Hematopoietic multipotent progenitor cell treated with erythropoietin and hydrocortisone succinate and interleukin-3 and kit ligand, for 4 days (in vitro differentiated cells): ENCODE measurements at places on chromosomes 6 and 20.

DNA sequence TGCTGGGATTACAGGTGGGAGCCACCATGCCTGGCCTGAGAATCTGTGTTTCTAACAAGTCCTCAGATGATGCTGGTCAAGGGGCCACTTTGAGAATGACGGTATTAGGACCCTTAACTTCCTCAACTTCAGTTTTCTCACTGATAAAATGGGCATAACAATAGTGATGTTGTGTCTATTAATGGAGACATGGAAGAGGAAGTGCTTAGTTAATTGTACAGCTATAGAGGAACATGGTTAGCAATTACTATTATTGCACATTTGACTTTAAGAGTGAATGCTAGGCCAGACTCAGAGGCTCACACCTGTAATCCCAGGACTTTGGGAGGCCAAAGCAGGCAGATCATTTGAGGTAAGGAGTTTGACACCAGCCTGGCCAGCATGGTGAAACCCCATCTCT, 12.7 kb downstream of the DPPA5 start:
- DNase-seq: no peak

DNA sequence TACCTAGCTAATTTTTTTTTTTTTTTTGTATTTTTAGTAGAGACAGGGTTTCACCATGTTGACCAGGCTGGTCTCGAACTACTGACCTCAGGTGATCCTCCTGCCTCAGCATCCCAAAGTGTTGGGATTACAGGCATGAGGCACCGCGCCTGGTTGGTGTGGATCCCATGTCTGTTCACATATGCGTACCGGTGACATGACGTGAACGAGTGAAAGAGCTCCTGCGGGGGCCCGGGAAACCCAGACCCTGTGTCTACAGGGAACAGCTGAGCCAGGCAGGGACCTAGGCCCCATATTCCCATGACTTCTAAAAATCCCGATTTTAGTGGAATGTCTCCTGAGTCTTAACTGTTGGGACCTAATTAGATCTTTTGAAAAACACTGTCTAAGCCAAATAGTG, 33.1 kb downstream of the VSTM2L start:
- no peak for DNase-seq

GRCh38 chr6:158290659-158291058, 21.6 kb upstream of the TULP4 start:
- no peak for DNase-seq

GRCh38 chr6:132612449-132613108, 11.5 kb downstream of the TAAR2 start:
- no peak for DNase-seq

GRCh38 chr6:112150363-112150762, 63.0 kb downstream of the FAM229B start:
- no peak for DNase-seq

GRCh38 chr6:68876792-68877493, 241.9 kb downstream of the ADGRB3 start:
- peak; percentile 59 for DNase-seq

GRCh38 chr6:14729129-14729871, 516.6 kb upstream of the JARID2 start:
- no peak for DNase-seq

GRCh38 chr6:157561414-157561790, 180.4 kb downstream of the ZDHHC14 start:
- no peak for DNase-seq

GRCh38 chr6:166671434-166672081, 44.5 kb upstream of the RPS6KA2 start:
- DNase-seq: no peak

DNA sequence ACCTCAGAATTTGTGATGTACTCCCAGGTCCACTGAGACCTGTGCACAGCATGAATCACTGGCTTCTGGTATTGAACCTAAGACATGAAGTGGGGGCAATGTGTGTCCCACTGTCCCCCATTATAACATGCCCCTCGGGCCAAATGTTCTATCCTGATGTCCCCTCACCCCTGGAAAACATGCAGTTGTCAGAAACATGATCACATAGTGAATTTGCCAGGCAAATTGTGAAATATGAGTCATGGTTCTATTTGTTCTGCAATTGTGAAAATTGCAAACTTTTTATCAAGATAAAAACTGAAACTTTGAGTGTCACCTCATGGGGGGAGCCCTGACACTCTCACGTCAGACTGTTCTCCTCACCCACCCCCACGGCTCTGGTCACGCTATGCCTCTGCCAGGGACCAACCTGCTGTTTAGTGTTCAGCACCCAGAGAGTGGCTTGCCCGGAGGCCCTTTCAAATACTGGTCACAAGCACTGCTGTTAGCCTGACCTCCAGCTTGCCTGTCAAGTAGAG, 305.3 kb downstream of the CLIC5 start:
- peak; percentile 74 for DNase-seq

DNA sequence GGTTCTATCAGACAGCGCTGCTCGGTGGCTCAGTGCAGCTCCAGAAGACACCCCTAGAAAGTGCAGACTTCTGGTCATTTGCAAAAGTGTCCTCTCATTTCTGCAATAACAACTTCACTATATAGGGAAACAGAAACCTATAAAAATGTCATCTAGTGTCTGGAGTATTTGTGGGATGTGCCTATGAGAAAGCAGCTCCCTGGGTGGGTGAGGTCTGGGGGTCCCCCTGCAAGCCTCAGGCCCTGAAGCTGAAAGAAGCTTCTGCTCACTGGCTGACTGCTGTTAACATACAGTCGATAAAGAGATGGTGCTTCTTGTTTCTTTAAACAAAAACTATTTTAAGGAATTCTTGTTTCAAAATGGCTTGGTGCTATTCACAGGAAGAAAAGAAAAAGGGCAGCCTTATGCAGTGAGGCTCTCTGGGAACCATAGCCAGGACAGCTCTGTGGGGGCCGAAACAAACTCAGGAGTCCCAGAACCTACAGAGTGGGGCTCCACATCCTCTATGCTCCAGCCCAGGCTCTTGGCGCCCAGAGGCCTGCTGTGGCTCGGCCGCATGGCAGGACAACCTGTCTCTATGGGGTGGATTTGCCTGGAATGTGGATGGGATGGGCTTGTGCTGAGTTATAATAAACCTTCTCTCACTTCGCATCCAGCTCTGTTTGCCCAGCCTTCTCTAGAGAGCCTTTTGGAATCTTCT, 109.7 kb downstream of the BANF2 start:
- no peak for DNase-seq

DNA sequence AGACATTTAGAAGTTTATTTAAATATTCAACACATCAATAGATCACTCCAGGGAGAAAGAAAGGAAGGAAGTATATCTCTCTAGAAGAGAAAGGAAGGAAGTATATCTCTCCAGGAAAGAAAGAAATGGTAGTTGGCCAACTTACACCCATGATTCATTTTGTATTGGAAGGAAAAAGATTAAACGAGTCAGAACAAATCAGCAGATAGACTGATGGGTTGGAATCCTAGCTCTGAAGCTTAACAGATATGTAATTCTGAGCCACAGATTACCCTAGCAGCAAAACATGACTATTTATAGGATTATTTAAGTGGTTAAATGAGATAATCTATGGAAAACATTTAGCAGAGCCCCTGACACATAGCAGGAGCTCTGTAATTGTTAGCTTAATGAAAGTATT, 27.1 kb downstream of the COL12A1 start:
- DNase-seq: no peak

GRCh38 chr6:34070315-34071135, 75.4 kb downstream of the GRM4 start:
- DNase-seq: peak; percentile 19

DNA sequence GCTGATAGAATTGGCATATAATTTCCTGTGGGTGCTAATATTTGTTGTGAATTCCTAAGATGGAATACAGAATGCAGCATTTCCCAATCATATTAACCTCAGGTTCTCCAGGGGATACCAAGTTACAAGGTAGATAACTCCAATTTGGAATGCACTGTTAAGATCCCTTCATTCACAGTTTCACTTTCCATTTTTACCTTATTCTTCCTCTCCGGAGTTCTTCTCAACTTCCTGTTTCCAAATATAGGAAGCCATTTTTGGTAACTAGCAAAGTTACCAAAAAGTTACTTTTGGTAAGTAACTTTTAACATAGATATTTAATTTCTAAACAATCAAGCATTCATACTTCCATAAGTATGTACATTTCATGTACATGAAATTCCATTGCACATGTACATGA, 63.5 kb upstream of the PHACTR2 start:
- peak; percentile 30 for DNase-seq

DNA sequence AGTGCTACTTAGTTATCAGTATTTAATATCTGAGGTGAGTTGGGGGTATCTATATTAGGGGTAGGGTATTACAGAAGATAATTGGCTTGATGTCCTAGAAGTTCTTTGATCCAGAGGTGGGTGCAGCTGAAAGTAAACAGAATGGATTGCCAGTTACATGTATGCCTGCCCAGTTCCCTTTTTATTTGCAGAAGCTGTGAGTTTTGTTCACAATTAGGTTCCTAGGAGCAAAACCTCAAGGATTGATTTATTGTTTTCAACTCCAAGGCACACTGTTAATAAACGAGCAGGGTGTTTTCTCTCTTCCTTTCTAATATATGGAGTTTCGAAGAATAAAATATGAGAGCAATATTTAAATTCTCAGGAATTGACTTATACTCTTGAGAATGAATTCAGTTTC, 129.0 kb downstream of the SULF2 start:
- DNase-seq: peak; percentile 59

DNA sequence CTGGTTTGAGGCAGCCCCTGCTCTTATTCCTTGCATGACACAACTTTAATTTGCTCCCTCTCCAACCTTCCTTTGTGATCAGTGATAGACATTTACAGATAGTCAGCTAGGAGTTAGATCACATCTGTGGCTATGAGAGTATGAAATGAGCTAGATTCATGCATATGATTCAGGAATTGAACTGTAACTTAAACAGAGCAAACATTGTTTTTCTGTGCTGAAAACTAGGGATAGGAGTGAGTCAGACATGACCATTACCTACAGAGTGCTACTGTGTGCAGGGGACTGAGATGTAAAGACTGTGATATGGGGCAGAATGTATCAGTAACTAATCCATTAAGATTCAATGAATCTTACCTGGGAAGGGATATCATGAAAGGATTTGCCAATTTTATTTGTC, 279.4 kb upstream of the SPTLC3 start:
- DNase-seq: no peak

- DNase-seq: no peak
Observed at GRCh38 chr6:41657131-41658094, 19.1 kb downstream of the MDFI start.

DNA sequence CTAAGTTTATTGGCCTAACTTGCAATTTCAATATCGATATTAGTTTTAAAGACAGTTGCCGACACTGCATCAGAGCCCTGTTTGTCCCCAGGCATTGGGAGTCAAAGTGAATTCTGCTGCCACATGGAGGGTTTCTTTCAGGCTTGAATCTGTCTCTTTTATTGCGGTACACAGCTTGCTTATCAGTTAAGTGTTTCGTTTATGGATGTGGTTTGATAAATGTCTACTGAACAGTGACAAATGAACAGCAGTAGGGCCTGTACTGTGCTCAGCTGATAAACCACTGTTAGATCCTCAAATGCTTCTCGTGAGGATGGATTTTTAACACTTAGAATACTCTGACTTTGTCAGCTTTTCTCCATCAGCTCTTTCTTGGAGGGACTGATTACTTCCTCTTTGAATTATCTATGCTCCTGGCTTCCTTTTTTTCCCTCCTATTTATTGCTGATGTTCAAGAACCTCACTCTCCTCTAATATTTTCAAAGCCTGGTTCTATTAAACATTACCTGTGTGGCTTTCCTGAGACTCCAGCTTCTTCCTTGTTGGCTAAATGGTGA, 240.8 kb downstream of the PLCB1 start:
- peak; percentile 94 for DNase-seq

DNA sequence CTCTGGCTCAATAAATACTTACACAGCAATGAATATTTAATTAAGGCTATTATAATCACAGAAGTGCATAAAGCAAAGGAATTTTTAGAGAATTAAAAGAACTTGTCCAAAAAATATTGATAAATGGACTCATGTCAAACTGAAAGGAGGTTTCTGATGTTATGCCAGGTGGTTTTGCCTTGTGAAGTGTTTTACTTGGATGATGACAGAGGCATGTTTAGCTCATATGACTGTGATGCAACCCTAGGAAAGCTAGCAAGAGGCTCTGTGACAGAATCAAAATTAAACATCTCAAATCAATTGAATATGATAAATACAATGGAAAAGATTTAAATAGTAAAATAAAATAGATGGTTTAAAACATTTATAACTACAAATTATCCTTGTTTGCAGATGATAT, 137.3 kb downstream of the TMEM200A start:
- DNase-seq: no peak

DNA sequence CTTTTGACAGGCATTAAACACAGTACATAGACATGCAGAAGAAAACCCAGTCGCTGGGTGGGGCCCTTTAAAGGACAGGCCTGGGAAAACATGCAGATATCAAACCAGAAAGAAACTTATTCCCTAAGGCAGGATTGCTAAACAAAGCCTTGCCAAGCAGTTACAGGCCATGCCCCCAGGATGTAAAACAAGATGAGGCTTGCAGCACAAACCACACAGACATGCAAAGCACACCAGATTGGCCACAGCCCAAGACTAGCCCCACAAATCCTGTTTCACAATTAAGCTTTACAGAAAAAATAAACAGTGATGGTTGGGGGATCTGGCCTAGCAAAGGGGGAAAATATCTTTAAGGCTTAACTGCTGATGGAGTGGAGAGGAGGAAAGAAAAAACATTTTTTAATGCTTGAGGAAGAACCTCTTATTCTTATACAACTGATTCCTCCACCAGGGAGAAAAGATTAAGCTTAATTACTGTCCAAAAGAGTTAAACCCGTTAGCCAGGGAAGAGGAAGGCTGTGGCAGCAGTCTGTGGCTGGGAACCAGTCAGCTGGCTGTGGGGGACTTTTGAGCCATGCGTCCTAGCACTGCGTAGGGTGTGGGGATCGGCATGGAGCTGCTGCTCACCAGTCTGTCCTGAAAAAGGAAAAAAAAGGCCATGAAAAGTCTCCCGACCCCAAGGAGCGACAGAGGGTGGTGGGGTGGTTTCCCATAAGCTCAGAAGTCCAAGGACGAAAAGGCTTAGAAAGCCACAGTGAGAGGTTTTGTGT, 28.4 kb downstream of the COL19A1 start:
- no peak for DNase-seq

DNA sequence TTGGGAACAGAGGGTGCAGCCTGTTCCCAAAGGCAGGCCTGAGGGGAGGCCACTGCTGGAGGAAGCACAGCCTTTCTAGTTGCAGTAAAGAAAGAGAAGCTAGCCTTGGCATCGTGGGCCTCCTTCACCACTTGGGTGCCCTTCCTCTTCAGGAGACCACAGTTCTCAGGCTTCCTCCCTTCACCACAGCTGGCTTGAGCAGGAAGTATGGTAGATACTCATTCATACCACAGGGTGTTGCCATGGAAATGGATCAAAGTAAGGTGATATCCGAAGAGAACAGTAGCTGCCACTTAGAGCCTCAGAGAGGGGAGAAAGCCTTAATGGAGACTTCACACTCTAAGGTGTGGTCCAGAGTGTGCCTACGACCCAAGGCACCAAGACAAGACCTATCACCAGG, 120.4 kb upstream of the RIPOR2 start:
- peak; percentile 95 for DNase-seq

DNA sequence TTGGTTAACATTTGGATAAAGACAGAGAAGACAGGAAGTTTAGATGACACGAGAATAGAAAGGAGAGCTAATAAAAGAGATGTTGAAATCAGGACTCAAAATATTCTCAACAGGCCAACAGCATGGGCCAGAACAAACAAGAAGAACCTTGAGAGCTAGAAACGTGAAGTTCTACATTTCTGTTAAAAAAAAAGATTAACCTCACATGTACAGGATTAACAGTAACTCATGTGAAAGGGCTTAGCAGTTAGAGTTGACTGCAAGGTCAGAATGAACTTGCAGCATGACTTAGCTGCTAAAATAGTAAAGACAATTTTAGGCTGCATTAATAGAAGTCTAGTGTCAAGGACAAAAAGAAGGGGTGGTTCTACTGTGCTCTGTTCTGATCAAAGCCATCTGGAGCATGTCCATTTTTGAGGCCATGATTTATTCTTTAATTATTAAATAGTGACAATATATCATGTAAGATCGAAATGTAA, 331.1 kb upstream of the HSF2 start:
- DNase-seq: no peak
